ENCODE measurements at places on chromosomes 2 and 18.

DNA sequence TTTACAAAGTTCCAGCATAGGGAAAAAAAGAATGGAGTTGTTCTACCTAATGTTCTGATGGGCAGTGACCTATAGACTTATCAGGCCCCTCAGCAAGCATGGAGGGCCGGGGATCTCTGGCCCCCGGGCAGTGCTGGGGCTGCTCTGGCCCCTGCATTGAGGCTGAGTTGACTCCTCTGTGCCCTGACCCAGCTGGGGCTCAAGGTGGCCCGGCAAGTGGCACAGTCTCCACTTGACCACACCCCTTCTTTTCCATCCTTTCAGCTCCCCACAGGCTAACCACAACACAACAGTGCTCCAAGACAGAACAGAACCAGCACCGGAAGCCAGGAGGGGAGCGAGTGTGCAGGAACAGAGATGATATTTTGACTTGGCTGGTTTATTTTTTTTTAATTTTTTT lies 19.9 kb downstream of the TOGARAM2 start:
- no peak for DNase-seq

DNA sequence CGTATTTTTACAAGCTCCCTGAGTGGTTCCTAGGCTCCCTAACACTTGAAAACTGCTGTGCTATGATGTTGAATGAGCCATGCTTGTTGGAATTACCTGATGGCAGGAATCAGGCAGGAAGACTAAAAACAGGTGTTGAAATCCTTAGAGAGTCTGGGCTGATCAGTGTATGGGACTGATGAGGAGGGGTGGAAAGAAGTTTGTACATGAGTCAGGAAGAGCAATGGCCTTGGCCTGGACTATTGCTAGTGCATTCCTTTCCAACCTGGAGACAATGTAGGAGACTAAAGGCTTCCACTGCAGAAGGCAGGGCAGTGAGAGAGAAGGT lies 25.0 kb upstream of the TMBIM1 start:
- DNase-seq: no peak

DNA sequence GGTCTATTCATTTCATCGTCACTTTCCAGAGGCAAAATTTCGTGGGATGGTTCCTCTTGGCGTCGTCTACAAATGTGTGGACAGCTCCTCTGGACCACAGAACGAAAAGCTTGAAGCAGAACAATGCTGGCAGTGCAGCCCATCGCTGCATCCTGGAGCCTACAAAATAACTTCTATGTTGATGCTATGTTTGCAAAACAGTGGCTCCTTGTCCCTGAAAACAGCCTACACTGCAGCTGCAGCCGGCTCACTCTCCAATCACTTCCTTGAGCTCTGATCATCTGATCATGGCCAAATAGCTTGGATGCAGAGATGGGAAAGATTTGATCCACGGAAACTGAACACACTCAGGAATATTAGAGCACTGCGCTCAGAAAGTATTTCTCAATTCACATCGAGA lies 60.0 kb downstream of the DOCK10 start:
- no peak for DNase-seq

DNA sequence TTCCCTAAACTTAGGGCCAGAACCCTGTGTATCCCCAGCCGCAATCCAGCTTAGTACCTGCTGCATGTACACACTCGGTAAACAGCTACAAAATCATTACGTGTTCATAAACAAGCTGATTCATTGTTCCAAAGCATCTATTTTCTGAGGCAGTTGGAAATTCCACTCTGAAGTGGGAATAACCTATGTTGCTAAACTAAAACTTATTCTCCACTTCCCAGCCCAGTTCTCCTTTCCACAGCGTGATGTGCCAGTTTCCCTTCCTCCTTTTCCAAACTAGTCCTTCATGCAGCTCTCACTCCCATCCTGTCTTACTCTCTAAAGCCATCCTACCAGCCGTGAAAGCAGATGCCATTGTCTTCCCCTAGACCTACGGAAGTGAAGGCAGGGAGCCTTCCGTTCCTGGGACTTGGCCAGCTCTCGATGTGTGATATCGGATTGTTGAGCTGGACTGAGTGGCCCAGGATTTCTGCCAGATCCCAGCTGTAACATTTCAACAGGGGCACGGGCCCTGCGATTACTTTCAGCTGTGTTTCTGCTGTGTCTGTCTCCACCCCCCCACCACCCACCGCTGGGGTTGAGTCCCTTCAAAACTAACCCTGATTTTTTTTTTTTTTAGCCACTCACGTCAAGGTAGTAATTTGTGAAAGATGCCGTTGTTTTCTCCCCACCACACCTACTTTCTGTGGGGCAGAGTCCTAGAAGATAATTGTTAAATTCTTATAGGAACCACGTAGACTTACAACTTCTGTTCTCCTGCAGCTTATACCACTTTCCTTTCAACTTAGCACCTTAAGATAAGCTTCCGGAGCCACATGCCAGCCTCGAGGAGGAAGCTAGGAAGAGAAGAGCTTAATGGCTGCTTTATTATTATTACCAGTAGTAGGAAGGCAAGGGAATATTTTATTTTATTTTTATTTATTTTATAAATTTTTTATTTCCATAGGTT lies 100.9 kb downstream of the CRIM1 start:
- DNase-seq: peak; percentile 60

DNA sequence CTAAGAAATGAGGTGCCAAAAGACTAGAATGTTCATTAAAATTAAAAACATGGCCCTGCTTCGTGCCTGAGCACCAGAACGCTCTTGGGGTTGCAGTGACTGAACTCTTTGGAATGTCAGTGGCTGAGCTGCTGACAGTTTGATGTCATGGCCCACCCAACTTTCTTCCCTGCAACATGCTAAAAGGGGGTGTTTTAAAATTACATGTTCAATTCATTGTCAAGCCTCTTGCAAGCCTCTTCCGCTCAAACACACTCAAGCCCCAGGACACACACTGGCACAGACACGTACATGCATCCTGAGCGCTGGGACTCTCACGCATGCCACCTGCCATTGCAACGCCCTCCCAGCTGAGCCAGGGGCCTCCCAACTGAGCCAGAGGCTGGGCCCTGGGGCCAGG lies 12.6 kb downstream of the RUFY4 start:
- no peak for DNase-seq

DNA sequence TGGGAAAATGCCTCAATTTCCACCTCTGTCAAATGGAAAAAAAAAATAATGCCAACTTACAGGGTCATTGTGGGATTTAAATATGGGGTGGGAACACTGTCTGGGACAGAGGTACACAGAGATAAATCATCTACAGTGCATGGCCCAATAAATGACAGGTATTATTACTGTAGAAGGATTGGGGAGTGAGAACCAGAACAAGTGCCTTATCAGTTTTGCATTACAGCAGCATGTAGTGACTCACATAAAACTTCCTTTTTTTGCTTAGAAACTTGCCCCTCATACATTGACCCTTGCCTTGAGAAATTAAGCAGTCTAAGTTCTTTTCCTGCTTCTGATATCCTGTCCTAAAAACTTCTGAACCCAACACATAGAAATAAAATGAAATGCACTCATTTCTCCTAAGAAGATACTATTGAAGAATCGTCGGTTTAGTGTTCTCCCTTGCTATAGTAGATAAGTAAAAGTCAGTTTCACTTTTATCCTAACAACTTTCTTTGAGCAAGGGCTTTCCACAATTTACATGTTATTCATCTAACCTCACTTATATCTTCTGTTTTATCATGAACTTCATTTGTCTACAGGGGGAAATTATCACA lies 121.0 kb upstream of the HAAO start:
- no peak for DNase-seq
